ENCODE measurements at places on chromosomes 2 and 18. TPM values are rescaled to one million over a fixed set of nuclear protein-coding genes. Genes with fewer than 3 reads are reported as not detected.
A peak's percentile ranks its signal among the peaks of the same experiment; 100 is the strongest.

The HOXD12 gene
- total RNA-seq: not detected

The TMEM17 gene
- 2.0 TPM for total RNA-seq

The PDK1 gene
- total RNA-seq: 6.0 TPM

The POTEC gene
- not detected for total RNA-seq

The UGT1A8 gene
- total RNA-seq: not detected

The RGPD4 gene
- 0.23 TPM for total RNA-seq

The HDLBP gene
- 444 TPM for total RNA-seq

The HS6ST1 gene
- total RNA-seq: 33.2 TPM

The ST8SIA3 gene
- total RNA-seq: not detected

The ALK gene
- not detected for total RNA-seq

The RANBP2 gene
- total RNA-seq: 77.0 TPM

The ALPI gene
- total RNA-seq: not detected

The LDLRAD4 gene
- total RNA-seq: 18.4 TPM

The EDAR gene
- total RNA-seq: 0.20 TPM

The FAM228B gene
- total RNA-seq: 28.4 TPM

- DNase-seq: no peak
Observed at GRCh38 chr2:206488623-206489022, 45.3 kb downstream of the ADAM23 start.

DNA sequence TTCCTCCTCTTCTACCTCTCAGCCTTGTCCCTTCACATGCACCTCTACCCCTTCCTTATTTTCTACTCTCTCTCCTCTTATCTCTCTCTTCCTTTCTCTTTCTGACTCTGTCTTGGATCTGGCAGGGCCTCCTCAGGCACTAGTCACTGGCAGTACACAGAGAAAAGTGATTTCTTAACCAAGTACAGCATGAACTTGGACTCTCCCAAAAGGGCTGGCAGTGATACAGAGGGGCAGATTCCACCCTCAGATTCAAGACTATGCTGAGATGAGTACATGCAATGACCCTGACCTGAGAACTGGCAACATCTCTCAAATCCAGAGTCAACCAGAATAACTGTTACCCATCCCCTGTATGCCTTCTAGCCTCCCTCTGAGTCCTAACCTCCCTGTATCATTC, 4.3 kb downstream of the AOX1 start:
- DNase-seq: no peak

DNA sequence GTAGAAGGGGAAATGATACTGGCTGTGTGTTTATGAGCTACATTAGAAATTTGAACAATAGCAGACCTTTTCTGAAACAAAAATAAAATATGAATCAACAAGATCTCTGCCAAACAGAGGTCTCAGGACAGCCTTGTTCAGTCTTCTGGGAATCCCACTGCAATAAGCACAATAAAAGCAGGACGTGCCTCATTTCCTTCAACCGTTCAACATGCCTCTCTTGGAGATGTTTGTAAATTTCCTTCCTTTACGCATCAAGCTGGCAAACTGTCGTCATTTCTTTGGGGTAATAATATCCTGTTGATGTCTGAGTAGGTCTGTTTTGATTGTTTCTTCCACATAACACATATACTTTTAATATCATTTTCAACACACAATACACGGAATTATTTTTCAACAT, 77.2 kb downstream of the TCF4 start:
- DNase-seq: no peak

GRCh38 chr2:44181648-44182047, 13.0 kb downstream of the PPM1B start:
- no peak for DNase-seq

DNA sequence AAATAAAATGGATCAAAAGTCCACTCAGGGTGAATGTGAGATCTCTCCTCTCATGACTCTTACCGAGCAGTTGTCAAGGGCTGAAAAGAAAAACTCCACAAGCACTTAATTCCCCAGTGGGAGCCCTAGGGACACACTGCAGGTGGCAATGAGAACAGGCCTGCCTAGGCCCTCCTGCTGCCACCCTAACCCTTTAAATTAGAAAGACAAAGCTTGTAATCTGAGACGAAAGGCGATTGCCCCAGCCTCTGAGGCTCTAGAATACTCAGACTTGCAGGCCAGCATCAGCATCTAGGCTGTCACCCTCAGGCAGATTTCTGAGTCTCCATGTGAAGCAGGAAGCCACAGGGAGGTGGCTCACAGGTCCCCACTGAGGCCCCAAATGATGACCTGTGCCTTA, 457.0 kb upstream of the MYT1L start:
- DNase-seq: no peak

GRCh38 chr2:218063486-218063885, 5.6 kb upstream of the RUFY4 start:
- DNase-seq: no peak

- DNase-seq: peak; percentile 75
Observed at GRCh38 chr2:191846515-191847476, at the start of gene CAVIN2. Gene CAVIN2 (minus strand): TSS chr2:191847088. CDS start chr2:191846925, 163 bp downstream.

DNA sequence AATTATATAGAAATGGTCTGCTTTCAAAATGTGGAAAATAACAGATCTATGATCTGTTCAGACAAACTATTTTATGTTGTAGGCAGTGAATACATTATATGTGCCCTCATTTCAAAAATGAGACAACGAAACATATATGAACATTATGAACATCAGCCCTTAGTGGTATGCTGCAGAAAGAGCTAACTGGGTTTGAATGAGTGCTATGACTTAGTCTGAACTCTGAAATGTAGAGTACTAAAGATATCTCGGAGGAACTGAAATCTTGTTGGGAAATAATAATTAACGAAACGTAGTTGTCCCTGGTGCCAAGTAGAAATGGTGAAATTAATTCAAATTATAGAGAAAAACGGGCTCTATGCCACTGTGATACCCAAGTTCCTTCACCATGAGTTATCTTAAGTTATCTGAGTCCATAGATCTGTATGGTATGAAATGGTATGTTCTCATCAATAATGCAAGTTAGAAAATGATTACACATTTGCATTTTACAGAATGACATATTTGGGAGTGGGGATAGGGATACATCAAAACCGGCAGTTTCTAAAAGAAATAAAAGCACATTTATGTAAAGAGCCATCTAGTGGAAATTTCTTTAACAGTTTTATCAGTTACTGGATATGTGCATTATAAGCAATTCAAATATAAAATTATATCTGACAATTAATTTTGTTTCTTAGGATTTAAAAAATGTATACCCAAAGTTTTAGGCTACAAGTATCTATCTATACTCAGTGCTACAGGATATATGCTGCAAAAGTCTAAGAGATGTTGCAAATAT, 26.7 kb downstream of the STARD6 start:
- no peak for DNase-seq

DNA sequence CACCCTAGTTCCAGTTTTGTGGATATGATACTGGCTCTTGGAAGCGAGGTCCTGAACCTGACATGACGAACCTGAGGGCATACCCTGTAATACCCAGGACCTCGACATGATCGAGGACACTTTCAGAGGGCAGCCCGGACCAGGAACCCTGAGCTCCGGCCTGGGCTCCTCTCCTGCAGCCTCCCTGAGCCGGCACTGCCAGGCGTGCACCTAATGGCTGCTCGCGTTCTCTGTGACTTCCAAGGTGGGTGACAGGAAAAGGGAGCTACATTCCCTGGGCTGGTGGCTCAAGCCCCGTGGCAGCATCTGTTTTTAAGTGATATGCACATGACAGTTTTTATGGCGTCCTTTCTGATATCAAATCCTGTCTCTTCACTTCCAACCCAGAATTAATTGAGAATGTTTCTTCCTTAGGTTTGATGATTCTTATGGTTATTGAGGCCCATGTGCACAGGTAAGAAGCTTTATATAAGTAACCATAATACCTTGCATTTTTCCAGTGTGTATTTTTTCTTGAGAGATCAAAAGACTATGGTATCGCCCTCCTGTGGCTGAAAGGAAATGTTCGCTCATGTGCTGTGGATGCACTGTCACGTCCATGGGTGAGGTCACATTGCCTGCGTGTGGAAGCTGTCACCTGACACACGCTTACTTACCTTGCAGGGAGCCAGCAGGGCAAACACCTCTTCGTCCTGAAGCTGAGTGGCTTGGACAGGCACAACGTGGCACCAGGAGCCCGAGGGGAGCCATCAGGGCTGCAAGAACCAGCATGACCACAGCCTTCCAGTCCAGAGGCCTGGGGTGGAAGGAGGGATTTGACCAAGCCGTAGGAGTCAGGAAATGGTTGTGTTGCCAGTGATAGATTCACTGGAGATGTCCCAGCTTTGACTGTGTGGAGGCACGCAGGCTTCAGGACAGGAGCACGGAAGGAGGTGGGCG, 367.4 kb upstream of the MYT1L start:
- no peak for DNase-seq

- no peak for DNase-seq
Observed at GRCh38 chr2:31317396-31317795, 83.4 kb downstream of the EHD3 start.

- no peak for DNase-seq
Observed at GRCh38 chr18:74163019-74163660, 14.8 kb downstream of the TIMM21 start.

DNA sequence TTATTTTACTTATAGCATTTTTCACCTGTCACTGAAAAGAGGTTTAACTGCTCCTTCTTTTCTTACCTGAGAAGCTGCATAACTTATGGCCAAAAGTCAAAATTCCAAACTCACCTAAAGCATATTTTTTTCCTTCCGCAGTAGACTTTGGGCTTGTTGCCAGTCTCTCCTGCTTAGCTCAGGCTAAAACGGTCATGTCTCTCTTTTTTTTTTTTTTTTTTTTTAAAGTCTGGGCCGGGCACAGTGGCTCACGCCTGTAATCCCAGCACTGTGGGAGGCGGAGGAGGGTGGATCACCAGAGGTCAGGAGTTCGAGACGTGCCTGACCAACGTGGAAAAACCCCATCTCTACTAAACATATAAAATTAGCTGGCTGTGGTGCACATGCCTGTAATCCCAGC, 113.5 kb downstream of the RTN4 start:
- no peak for DNase-seq

DNA sequence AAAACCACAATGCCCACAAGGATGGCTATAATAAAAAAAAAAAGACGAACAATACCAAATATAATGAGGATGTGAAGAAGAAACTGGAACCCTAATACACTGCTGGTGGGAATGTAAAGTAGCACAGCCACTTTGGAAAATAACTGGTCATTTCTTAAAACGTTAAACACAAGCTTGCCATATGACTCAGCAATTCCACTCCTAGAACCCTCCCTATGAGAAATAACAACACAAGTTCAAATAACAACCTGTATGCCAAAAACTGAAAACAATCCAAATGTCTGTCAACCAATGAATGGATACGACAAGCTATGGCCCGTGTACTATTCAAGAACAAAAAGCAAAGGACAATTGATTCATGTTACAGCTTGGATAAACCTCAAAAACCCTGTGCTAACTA, 7.0 kb upstream of the ALPK2 start:
- no peak for DNase-seq

- DNase-seq: no peak
Observed at GRCh38 chr2:54092940-54093339, 22.5 kb upstream of the ACYP2 start.

GRCh38 chr18:2338601-2339000, 232.7 kb downstream of the METTL4 start:
- DNase-seq: no peak

DNA sequence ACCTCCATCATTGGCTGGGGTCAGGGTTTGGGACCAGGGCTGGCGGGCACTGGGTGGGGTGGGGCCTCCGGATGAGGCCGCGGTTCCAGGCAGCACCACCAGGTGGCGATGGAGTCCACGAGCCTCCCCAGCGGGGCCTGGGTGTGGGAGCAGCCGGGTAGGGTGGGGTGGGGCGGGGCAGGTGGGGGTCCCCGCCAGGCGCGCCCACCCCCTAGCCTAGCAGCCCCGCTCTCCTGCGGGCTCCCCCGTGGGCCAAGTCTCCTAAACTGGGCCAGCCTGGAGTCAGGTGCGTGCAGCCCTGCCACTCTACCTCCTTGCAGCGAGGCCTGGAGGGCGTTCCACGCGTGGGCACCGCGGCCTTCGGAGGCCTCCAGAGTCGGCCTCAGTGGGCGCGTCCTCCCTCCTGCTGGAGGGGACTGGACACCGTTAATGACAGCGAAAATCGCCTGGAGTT, 187.5 kb downstream of the TWIST2 start:
- peak; percentile 76 for DNase-seq

GRCh38 chr2:41498781-41499180, 549.0 kb upstream of the PKDCC start:
- DNase-seq: no peak

DNA sequence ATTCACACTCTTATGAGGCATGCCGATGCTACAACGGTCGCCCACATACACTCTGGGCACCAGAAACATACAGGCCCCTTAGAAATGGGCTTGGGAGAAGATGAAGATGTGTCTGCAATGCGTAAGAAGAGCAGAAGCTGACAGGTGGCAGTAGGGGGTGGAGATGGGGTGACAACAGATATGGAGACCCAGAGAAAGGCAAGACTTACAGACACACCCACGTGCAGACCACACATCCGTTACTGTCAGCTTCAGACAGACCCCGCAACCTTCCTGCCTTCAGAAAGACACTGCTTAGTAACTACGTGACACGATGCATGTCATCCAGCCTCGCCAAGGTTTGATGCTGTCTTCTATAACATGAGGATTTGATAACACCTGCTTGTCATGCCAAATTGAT, 89.5 kb downstream of the ZFP36L2 start:
- no peak for DNase-seq

- no peak for DNase-seq
Observed at GRCh38 chr18:37162551-37162950, 333.6 kb downstream of the KIAA1328 start.

- DNase-seq: no peak
Observed at GRCh38 chr2:175309799-175310198, 128.3 kb upstream of the ATP5MC3 start.

DNA sequence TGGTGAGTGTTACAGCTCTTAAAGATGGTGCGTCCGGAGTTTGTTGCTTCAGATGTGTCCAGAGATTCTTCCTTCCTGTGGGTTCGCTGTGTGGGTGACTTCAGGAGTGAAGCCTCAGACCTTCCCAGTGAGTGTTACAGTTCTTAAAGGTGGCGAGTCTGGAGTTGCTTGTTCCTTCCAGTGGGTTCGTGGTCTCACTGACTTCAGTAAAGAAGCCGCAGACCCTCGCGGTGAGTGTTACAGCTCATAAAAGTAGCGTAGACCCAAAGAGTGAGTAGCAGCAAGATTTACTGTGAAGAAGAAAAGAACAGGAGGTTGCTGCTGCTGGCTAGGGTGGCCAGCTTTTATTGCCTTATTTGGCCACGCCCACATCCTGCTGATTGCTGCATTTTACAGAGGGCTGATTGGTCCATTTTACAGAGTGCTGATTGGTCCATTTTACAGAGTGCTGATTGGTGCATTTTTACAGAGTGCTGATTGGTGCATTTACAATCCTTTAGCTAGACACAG, 34.0 kb upstream of the SPTBN1 start:
- no peak for DNase-seq

DNA sequence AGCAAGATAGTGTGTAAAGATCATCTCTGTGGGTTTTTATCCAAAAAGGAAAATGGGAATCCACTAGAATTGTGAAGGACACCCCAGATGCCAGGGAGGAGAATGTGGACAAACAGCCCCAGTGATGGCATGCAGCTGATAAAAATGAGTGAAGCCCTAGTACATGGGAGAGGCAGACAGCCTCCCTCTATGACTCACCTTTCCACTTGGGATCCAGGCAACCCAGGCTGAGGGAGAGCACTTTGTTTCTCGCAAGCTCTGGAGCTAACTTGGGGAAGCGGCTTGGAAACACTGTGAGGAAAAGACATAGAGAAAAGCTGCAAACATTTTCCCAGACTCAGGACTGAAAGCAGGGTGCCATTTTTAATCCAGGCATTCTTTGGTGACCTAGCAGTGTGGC, 5.3 kb upstream of the FLACC1 start:
- no peak for DNase-seq

GRCh38 chr18:71011389-71011788, 722.5 kb downstream of the SOCS6 start:
- DNase-seq: no peak

GRCh38 chr2:75513616-75514170, 47.0 kb downstream of the EVA1A start:
- no peak for DNase-seq
